ENCODE measurements at places on chromosomes 16 and 17.

GRCh38 chr16:14334366-14335080, 263.4 kb downstream of the MRTFB start:
- DNase-seq = no peak

DNA sequence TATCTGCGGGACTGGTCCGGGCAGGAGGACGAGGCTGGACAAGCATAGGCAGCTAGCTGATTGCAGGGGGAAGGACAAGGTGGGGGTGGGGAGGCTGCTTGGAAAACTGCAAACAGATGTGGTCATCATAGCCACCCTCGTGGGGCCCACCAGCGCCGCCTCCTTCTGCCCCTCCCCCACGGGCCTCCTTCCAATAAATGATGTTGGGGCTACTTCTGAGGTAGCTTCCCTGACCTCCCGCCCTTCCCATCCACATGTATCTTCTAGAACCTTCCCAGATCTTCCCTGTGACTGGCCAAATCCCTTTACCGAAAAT, 12.3 kb upstream of the CDC42EP4 start:
- DNase-seq = no peak

DNA sequence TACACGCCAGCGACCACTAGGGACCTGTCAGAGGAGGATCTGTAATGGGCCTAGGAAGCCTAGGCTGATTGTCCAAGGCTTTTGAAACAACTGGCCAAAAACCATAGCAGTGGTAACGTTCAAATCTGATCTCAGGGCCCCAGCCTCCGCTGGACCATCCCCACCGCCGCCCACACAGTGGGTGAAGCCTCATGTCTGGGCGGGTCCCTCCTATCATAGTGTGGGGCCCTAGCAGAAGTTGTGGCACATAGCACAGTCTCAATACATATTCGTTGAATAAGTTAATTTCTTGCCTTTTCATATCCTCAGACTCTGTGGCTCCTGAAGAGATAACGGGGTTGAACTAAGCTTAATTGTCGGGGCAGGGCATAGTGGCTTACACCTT, 818 bp downstream of the DPH1 start:
- DNase-seq = no peak

- DNase-seq = peak; percentile 24
Observed at GRCh38 chr16:80803339-80804055, 901 bp downstream of the CDYL2 start.

GRCh38 chr17:230395-230770, 48.9 kb upstream of the DOC2B start:
- DNase-seq = no peak

GRCh38 chr17:80243526-80244433, 16.9 kb upstream of the RNF213 start:
- DNase-seq = no peak

DNA sequence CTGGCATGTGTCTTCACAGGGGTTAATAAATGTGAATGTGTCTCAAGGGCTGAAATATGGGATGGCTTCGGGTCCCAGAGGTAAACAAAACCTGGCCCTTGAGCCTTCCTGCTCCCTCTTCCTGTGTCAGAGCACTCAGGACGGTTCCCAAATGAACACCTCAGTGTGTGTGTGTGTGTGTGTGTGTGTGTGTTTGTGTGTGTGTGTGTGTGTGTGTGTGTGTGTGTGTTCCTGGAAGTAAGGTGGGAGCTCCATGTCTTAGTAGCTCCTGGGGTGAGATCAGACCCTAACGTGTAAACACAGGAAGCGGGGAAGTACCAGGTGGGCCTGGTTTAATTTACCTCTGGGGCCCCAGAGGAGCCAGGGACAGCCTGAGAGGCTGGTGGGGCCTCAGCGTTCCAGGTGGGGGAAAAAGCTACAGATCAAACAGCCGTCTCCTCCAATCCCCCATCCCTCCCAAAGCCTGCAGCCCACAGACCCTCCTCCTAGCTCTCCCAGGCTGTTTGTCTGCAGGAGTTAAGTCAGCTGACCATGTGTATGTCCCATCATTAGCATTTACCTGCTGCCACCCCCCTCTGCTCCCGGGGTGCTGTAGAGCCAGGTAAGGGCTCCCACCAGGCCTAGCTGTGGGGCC, 6.1 kb downstream of the KIF19 start:
- no peak for DNase-seq

DNA sequence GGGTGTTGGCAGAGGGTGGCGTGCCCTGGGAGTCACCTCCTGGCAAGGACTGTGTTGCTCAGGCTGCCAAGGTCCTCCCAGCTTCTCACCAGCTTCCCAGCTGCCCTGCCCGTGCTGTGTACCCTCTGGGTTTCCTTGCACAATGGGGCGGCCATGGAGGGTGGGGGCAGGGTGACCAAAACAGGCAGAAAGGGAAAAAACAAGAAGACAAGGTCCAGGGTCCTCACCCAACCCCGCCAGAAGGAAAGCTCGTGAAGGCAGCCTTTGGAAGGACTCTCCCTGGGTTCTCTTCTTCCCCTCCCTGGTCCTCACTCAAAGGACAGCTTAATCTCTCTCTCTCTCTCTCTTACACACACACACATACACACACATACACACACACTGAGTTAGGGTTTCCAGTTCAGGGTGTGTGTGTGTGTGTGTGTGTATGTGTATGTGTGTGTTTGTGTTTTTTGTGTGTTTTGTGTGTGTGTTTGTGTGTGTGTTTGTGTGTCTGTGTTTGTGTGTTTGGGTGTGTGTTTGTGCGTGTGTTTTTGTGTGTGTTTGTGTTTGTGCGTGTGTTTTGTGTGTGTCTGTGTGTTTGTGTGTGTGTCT, 2.0 kb downstream of the SLC13A5 start:
- no peak for DNase-seq

DNA sequence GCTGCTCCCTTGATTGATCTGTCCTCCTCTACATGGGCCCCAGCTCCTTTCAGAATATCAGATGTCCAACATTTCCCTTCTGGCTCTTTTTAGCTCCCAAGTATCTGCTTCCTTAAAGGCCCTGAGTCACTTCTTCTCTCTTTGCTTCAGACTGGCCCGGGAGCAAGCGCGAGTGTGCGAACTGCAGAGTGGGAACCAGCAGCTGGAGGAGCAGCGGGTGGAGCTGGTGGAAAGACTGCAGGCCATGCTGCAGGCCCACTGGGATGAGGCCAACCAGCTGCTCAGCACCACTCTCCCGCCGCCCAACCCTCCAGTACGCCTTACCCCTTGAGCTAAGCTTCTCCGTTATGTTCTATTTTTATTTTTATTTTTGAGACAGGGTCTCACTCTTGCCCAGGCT, 12.3 kb downstream of the CNTROB start:
- no peak for DNase-seq

DNA sequence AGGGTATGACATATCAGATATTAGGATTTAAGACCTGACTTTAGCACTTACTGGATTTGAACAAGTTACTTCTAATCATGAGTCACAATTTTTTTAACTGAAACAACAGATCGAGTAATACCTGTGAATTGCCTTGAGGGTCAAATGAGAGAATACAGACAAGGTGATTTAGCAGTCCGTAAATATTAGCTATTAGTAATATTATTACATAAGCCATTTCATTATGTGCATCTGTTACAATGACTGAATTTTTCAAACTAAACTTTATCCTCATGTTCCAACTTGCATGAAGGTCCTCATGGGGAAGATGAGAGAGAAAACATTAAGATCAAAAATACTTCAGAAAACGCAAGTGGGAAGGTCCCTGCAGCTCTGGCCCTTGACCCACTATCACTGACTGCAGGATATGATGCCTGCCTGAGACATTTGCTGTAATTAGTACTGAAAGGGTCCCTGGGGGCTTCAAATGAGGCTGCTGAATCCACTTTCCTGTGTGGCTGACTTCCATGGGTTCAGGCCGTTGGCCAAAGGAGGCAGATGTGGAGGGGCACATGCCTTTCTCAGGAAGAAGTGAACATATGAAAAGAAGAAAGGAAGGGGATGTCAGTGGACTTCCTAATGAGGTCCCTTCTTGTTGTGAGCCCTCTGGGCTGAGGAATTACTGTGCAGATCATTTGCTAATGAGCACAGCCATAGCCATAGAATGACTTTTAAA, 441.7 kb downstream of the CDH11 start:
- DNase-seq = no peak

GRCh38 chr17:38353086-38353604, 1.5 kb downstream of the SOCS7 start:
- DNase-seq = no peak

DNA sequence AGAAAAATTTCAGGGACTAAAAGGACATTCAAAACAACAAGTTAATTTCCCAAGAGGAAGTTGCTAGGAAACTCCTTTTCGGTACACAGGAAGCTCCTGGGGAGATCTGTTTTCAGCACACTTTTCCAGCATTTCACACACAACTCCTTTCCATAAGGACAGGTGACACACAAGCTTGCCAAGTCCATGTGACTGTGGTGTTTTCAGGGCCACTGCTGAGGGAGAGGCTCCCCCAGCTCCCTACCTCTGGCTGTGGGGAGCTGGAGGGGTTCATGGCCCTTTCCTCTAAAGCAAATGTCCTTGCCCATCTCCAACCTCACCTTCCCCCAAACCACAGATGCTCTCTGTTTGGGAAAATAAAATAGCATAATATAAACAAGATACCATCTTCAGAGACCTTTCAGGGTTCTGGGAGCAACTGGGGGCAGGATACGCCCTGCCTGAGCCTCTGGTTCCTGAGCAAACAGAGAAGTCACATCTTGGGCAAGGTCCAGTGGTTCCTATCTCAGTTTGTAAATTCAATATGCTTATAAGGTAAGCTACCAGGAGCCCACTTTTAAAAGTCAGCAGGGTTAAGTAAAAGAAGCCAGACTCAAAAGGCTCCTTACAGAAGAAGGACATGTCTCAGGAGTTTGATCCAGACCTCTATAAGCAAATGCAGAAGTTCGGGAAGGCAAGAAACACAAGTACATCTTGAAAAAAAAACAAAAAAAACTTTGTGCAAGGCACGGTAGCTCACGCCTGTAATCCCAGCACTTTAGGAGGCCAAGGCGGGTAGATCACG, 3.0 kb downstream of the PDZD9 start:
- no peak for DNase-seq

DNA sequence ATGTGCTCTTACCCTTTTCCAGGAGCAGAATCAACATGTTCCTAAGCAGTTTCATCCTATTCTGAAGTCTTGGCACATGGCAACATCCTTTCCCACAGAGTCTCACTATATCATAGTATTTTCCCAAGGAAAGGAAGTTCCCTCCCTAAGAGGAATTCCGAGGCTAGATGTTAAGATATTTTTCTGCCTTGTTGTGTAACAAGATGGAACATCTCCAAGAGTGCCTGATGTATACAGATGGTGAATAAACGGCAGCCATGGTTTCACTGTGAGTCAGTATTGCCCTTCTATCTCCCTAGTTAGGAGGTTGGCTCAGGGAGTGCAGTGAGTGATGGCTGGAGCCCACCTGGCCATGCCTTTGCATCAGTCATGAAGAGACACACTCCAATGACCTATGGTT, 48.2 kb downstream of the SPACA3 start:
- DNase-seq = no peak

DNA sequence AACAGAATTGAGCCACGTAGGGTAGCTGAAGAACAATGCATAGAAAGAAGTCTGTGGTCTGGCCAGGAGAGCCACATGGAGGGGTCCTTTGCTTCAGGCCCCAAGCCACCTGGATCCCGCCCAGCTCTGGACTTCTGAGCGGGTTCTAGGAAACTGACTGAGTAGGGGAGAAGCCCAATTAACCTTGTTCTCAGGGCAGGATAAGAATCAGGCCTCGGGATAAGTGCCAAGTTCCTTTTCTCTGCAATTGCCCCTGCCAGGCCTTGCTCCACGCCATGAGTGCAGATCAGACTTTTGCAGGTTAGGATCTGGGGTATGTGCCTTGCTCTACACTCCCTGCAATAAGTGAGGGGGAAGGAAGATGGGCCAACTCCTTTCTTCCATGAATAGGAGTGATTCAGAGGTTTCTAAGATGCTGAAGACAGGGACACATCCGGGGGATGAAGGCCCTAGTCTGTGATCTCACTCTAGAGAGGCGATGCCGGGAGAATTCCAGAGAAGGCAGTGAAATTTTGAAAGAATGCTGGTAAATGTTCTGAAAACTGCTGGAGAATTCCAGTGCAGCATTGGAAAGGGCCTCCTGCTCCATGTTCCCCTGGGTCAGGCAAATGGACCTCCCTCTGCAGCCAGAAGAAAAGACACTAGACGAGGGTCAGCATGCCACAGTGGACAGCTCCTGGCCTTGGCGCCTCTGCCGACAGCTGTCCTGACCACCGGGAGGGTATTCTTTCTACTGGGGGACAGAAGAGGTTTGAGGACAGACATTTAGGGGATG, 5.8 kb downstream of the NEUROD2 start:
- no peak for DNase-seq

GRCh38 chr16:19153876-19154275, 14.2 kb upstream of the SYT17 start:
- DNase-seq = no peak

- no peak for DNase-seq
Observed at GRCh38 chr17:6603744-6604325, 36.7 kb downstream of the KIAA0753 start.

- no peak for DNase-seq
Observed at GRCh38 chr16:2155977-2156848, 631 bp downstream of the TRAF7 start.

DNA sequence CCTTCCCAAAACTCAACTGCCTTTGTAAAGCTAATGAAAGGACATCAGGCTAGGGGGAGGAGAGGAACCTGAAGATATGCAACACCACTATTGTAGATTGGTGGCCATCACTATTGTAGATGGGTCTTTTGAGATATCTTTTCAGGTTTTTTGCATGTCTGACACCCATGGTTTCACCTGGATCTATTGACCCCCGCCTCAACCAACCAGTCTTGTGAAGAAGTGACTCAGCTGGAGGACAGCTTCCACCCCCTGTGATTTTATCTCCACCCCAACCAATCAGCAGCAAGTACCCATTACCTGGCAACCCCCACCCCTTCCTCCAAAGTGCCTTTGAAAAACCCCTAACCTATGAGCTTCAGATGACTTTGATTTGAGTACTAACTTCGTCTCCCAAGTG, 382.6 kb upstream of the GOT2 start:
- no peak for DNase-seq

GRCh38 chr17:76262732-76263344, 2.3 kb upstream of the UBALD2 start:
- no peak for DNase-seq

DNA sequence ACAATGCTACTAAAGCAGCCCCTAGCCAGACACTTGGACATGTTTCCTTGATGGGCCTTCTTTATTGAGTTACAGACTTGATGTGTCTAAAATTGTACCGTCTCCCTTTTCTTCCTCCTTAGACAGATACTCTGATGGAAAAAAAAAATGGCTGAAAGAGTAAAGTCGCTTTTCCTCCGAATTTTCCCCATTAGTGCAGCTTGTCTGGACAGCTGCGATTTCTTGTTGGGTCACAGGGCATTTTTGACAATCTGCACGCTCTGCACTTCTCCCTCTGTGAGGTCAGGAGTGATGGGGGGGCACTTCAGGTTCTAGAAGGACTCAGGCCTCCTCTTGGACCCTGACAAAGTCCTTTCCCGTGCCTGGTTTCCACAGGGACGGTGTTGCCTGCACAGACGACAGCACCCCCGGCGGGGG, 968 bp upstream of the PRKAR1A start:
- DNase-seq = no peak

All from neural crest cell (in vitro differentiated cells).